ENCODE measurements at places on chromosomes 16 and 17.

GRCh38 chr17:77343031-77343800 is 202.4 kb downstream of the SEC14L1 start:
- DNase-seq, result no peak

GRCh38 chr17:17366941-17367875 is 64.0 kb downstream of the NT5M start:
- no peak for DNase-seq

GRCh38 chr16:23206986-23207385 is 24.4 kb downstream of the SCNN1G start:
- no peak for DNase-seq

- DNase-seq, result no peak
Measured at GRCh38 chr16:58425245-58425644, 33.0 kb downstream of the GINS3 start.

DNA sequence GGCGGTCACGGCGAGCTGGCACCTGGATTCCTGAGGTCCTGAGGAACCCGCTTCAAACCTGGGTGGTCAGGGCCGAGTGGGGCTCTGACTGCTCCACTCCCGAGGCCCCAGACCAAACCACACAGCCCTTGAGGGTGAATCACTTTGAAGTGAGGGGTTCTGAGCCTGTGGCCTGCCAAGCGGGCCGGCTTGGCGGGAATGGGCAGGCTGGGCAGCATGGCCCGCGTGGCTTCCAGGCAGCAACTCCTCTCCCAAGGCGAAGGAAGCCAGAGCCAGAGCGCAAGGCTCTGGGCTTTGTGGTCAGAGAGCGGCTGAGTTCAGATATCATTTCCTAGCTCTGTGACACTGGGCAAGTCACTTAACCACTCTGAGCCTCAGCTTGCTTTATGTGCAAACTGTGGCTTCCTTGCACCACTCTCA is 42.7 kb downstream of the CMIP start:
- no peak for DNase-seq

GRCh38 chr16:59370717-59371116 is 636.6 kb upstream of the GOT2 start:
- DNase-seq, result no peak

DNA sequence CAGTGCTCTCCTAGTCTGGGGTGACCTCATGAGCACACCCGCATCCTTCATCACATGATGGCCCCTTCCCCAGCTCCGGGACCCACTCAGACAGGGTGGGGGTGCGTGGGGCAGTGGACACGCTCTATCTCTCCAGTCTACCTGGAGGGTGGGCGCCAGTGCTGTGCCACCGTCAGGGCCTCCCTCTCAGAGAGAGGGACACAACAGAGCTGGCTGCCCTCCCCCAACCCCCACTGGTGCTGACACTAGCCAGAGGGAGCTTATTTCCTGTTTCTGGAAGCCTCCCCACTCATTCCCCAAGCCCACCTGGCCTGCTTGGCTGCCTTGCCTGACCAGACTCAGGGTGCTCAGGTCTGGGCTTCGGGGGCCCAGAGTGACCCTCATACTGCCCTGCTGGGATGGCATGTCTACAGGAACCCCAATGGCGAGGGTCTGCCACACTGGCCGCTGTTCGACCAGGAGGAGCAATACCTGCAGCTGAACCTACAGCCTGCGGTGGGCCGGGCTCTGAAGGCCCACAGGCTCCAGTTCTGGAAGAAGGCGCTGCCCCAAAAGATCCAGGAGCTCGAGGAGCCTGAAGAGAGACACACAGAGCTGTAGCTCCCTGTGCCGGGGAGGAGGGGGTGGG is 8.2 kb downstream of the CES2 start:
- DNase-seq, result no peak

- no peak for DNase-seq
Measured at GRCh38 chr16:22736791-22737190, 77.2 kb upstream of the HS3ST2 start.

- peak; percentile 75 for DNase-seq
Measured at GRCh38 chr16:15704545-15704987, 54.5 kb downstream of the NDE1 start.

GRCh38 chr17:77068915-77069314 is 71.9 kb upstream of the SEC14L1 start:
- no peak for DNase-seq

DNA sequence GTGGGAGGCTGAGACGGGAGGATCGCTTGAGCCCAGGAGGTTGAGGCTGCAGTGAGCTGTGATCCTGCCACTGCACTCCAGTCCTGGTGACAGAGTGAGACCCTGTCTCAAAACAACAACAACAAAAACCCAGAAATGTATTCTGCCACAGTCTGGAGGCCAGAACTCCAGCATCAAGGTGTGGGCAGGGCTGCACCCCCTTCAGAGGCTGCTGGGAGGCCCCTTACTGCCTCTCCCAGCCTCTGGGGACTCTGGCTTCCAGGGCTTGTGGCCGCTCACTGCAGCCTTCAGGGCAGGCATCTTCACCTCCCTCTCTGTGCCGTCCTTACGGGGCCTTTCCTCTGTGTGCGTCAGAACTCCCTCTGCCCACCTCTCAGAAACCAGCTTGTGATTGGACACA is 209.4 kb upstream of the GSE1 start:
- DNase-seq, result no peak

GRCh38 chr16:66928702-66929388 is 3.5 kb upstream of the RRAD start:
- no peak for DNase-seq

GRCh38 chr17:79809530-79810129 is 12.8 kb upstream of the CBX8 start:
- no peak for DNase-seq

DNA sequence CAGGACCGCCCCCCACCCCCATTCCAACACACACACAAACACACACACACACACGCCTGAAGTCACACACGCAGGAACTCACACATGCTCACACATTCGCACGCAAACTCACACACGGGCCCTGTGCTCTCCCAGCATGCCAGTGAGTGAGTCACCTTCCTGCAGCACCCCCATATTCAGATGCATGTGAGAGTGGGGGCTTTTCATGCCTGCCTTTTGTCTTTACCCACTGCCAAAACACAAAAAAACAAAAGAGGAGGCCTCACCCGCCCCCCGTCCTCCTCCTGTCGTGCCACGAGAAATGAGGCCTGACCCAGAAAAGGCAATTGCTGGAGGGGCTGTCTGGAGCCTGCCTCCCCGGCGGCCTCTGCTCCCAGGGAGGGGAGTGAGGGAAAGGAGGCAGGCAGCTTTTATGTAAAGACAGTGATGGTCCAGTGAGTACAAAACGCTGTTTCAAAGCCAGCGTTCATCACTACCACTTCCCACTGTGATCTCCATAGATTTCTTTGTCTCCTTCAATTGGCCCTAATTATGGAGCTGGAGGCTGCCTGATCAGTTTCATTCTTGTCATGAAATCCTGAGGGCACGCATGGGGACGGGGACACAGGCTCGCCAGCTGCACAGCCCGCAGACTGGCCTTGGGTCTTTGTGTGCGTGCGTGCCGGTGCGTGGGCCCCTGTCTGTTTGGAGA is 29.5 kb upstream of the GSE1 start:
- no peak for DNase-seq

GRCh38 chr16:27224741-27225300 is 21.5 kb downstream of the KDM8 start:
- DNase-seq, result no peak

GRCh38 chr16:67447508-67448076 is 16.7 kb downstream of the HSD11B2 start:
- peak; percentile 30 for DNase-seq

DNA sequence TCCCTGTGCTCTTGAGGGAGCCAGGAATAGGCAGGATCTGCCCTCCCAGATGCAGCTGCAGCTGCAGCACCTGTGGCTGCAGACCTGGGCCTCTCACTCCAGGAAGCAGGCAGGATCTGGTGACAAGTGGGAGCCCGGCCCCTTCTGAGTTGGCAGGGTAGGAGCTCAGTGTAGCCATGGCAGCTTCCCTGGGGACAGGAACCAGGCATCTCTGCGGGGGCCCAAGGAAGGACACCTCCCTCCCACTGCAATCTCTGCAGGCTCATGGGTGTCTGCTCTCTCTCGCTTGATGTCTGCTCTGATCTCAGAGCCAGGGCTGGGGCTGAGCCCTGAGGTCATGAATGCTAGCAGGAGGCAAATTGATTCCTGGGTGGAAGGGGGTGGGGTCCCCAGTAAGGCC is 592.5 kb upstream of the CA10 start:
- DNase-seq, result no peak

DNA sequence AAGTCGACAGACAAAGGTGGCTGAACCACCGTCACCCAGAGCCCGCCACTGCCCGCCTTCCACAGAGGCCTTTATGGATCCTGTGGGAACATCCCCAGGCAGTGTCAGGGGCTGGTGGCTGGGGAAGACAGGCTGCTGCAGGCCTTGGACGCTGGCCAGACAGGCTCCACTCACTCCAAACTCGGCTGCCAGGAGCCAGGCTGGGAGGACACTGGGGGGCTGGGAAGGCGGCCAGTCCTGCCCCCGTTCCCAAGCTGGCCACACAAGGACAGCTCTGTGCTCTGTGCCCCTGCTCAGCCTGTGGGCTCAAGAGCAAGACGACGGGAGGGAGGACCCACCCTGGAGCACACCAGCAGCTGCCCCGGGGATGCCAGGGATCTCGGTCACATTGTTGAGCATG is 7.6 kb upstream of the LCAT start:
- no peak for DNase-seq

GRCh38 chr17:213286-214105 is 32.0 kb upstream of the DOC2B start:
- DNase-seq, result no peak
